Fibroblast of lung (primary cell): ENCODE measurements at places on chromosomes 5 and 9. TPM values are rescaled to one million over a fixed set of nuclear protein-coding genes. Genes with fewer than 3 reads are reported as not detected.

The SLC6A19 gene
- not detected in 2 replicates for total RNA-seq

The ORM2 gene
- not detected in 2 replicates for total RNA-seq

The PCDHA9 gene
- 0.26 and 0.33 TPM in 2 replicates for total RNA-seq

The RBM22 gene
- total RNA-seq: 14.1 and 15.4 TPM in 2 replicates

The CMBL gene
- total RNA-seq: 14.4 and 20.8 TPM in 2 replicates

The OCLN gene
- 2.3 and 7.8 TPM in 2 replicates for total RNA-seq

The DBH gene
- total RNA-seq: not detected in 2 replicates

The IGFBPL1 gene
- total RNA-seq: not detected in 2 replicates

The FREM1 gene
- total RNA-seq: under 0.01 TPM in 2 replicates

The GARNL3 gene
- 3.9 and 6.4 TPM in 2 replicates for total RNA-seq

The ECM2 gene
- 6.8 and 10.0 TPM in 2 replicates for total RNA-seq

The CCDC69 gene
- total RNA-seq: 4.0 and 6.4 TPM in 2 replicates

The ODF2 gene
- 17.7 and 20.6 TPM in 2 replicates for total RNA-seq

The IFNB1 gene
- total RNA-seq: under 0.01 and 0.17 TPM in 2 replicates

The TOR4A gene
- total RNA-seq: 12.6 and 22.1 TPM in 2 replicates

The FBXL7 gene
- 3.3 and 6.4 TPM in 2 replicates for total RNA-seq

The CFAP157 gene
- total RNA-seq: under 0.01 TPM in 2 replicates
